ENCODE measurements at places on chromosomes 3 and 15. TPM values are rescaled to one million over a fixed set of nuclear protein-coding genes. Genes with fewer than 3 reads are reported as not detected.

- no peaks in the 10 kb centered on the region for H3K4me1 ChIP-seq
- no peak overlapping the region for H3K4me3 ChIP-seq
- H3K27ac ChIP-seq: no peak overlapping the region
- no peak for DNase-seq
Measured at GRCh38 chr3:49867400-49867799, 2.3 kb downstream of the CAMKV start.

DNA sequence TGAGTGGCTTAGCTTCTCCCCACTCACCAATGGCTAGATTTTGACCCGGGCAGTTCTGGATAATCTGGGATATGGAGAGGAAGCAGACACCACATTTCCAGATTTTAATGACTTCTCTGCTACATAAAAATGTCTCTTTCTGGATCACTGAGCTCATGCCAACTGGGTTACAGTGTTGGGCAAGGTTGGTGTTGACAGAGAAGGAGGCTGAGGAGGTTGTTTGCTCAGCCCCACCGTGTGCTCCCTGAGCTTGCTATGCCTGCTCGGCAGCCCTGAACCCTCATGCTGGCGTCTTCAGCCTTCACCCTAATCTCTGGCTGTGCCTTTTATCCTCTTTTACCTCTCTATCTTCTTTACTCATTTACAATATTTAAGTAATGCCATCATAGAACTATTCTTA is 53.0 kb upstream of the KPNA4 start:
- DNase-seq: no peak
- no peak overlapping the region for H3K27ac ChIP-seq
- no peaks in the 10 kb centered on the region for H3K27me3 ChIP-seq
- H3K4me1 ChIP-seq: no peaks in the 10 kb centered on the region
- H3K36me3 ChIP-seq: no peaks in the 10 kb centered on the region

Gene C15orf39
- 17.6 TPM for total RNA-seq

Gene CPA3
- total RNA-seq: not detected

DNA sequence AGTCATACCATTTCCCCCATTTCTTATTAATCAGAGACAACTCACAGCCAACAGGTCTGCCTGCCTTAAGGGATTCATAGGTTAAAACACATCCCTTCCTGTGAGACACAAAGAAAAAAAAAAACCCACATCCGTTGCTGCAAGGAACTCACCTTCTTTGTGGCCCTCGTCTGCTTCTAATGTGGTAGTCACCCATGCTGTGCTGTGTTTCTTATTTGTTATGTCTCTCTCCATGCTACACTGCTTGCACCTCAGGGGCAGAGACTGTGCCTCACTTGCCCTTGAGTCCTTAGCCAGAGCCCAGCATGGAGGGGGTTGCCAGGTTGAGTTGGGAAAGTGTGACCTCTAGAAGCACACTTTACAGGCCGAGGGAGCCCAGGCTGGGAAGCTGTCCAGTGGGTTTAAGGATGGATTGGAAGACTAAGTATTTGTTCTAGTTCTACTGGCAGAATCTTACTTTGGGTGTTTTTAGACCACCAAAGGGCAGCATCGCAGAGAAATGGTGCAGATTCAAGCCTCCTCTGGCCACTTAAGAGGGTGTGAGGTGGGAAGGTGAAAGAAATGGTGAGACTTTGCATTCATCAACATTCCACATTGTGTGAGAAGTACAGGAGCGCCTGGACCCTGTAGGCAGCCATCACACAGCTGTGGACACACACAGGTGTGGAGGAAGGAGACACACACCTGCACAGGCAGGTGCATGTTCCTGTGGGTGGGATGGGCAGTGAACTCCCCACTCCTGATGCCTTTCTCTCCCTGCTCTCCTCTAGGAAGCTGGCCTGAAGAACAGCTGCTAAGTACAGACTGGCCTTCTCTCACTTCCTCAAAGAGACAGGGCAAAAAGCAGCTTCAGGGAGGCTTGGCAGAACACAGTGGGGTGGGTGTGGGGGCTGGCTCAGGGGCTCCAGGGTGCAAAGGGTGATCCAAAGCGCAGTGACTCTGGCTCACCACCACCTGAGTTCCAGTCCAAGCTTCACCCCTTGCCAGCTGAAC is 48.8 kb downstream of the GLB1 start:
- H3K4me3 ChIP-seq: no peak overlapping the region
- no peak overlapping the region for H3K27ac ChIP-seq
- no peak for DNase-seq
- no peaks in the 10 kb centered on the region for H3K27me3 ChIP-seq
- H3K4me1 ChIP-seq: no peaks in the 10 kb centered on the region

Gene FBXW12
- total RNA-seq: not detected

DNA sequence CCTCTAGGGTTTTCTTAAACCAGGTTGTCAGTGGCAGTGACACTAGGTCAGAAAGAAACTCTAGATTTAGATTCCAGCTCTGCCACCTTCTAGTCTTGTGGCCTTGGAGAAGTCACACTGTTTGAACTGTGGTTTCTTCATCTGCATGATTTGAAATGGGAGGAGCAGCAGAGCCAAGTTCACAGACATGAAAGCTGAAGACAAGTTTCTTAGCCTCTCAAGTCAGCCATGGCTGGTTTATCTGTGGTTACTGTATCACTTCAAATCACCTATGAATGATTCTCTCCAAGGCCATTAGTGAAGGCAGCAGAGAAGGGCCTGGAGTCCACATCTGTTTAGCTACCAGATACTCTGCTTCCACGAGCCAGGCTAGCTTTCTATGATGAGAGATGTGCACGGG is 15.6 kb downstream of the CLEC3B start:
- no peaks in the 10 kb centered on the region for H3K27me3 ChIP-seq
- no peak overlapping the region for H3K4me3 ChIP-seq

Gene ZNF662
- not detected for total RNA-seq

Gene NR1I2
- not detected for total RNA-seq

Gene GJD2
- total RNA-seq: not detected

Gene UPK1B
- 4.4 TPM for total RNA-seq

DNA sequence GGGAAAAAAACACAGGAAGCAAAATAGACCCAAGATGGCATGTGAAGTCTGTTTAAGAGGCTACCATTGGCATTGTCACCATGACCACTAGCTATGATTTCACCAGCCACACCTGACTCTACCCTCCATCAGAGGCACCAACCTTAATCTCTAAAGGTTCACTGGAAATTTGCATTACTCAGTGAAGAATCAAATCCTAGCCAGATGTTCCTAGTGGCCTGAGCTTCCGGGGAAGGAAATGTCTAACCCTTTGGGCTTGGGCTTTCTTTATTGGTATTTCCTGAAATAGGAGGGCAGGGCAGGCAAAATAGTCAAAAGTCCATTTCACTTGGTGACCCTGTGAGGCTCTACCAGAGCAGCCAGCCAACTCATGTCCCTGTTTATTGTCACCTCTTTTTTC is 110.9 kb upstream of the PHLDB2 start:
- no peak overlapping the region for H3K4me3 ChIP-seq
- H3K27me3 ChIP-seq: no peaks in the 10 kb centered on the region
- no peak for DNase-seq
- no peak overlapping the region for H3K27ac ChIP-seq

Gene GOLGA8H
- total RNA-seq: 1.5 TPM

GRCh38 chr3:43372809-43373559 is 86.6 kb downstream of the SNRK start:
- H3K4me1 ChIP-seq: no peaks in the 10 kb centered on the region
- H3K4me3 ChIP-seq: no peak overlapping the region
- H3K27me3 ChIP-seq: no peaks in the 10 kb centered on the region
- DNase-seq: no peak
- no peaks in the 10 kb centered on the region for H3K36me3 ChIP-seq
- no peak overlapping the region for H3K27ac ChIP-seq

DNA sequence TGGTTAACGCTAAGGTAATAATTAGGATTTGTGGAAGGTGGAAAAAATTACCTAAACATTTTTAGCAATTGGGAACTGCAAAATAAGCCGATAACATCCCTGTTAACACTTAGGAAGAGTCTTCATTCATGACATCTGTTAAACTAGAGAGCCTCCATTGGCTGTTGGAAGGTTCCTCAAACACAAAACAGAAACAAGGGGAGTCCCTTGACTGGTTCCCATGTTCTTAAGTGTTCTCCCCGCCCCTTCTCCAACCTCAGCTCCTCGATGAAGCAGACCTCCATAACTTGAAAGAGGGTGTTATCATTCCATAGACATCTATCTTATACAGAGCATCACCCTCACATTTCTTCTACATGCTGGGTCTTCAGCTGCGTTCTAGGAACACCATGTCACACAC is 2.5 kb downstream of the SLC22A13 start:
- no peaks in the 10 kb centered on the region for H3K27me3 ChIP-seq
- no peak for DNase-seq
- no peaks in the 10 kb centered on the region for H3K4me1 ChIP-seq
- no peak overlapping the region for H3K27ac ChIP-seq

DNA sequence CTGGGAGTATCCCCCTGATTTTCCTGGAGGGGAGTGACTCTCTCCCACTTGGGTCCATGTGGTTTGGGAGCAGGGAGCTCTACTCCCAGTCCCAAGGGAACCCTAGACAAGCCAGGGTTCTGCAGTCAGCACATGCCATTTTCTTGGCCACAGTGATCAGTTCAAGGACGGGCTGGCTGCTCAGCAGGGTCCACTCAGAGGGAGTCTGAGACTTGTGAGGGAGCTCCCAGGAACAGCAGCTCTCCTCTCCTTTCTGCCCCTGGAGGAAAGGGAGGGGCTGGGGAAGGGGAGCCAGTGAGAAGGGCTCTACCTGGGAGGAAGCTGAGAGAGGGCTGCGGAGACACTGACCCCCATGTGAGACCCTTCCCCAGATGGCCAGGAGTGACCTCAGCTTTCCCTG is 29.1 kb upstream of the LMCD1 start:
- H3K36me3 ChIP-seq: no peaks in the 10 kb centered on the region
- H3K4me1 ChIP-seq: no peaks in the 10 kb centered on the region
- no peak overlapping the region for H3K4me3 ChIP-seq
- H3K27ac ChIP-seq: no peak overlapping the region

Gene SLC28A1
- total RNA-seq: not detected

Gene POC1A
- 25.7 TPM for total RNA-seq

Gene CSK
- 81.4 TPM for total RNA-seq

DNA sequence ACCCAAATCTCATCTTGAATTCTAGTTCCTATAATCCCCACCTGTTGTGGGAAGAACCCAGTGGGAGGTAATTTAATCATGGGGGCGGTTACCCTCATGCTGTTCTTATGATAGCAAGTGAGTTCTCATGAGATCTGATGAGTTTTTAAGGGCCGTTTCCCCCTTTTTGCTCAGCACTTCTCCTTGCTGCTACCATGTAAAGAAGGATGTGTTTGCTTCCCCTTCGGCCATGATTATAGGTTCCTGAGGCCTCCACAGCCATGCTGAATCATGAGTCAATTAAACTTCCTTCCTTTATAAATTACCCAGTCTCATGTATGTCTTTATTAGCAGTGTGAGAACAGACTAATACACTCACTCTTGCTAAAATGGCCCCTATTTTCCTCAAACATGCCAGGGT is 374.7 kb downstream of the TUSC7 start:
- H3K4me3 ChIP-seq: no peak overlapping the region
- DNase-seq: no peak
- H3K27ac ChIP-seq: no peak overlapping the region
- H3K4me1 ChIP-seq: no peaks in the 10 kb centered on the region
- no peaks in the 10 kb centered on the region for H3K27me3 ChIP-seq
- no peaks in the 10 kb centered on the region for H3K36me3 ChIP-seq

- DNase-seq: no peak
- H3K4me1 ChIP-seq: no peaks in the 10 kb centered on the region
- H3K36me3 ChIP-seq: no peaks in the 10 kb centered on the region
- H3K27me3 ChIP-seq: no peaks in the 10 kb centered on the region
- H3K27ac ChIP-seq: no peak overlapping the region
Measured at GRCh38 chr3:64047787-64048186, 24.5 kb upstream of the PSMD6 start.

Gene PODXL2
- total RNA-seq: 15.3 TPM

Gene HCLS1
- total RNA-seq: 0.85 TPM

GRCh38 chr3:169029674-169030285 is 633.7 kb downstream of the MECOM start:
- no peak overlapping the region for H3K4me3 ChIP-seq
- no peak for DNase-seq
- H3K36me3 ChIP-seq: no peaks in the 10 kb centered on the region
- no peak overlapping the region for H3K27ac ChIP-seq

DNA sequence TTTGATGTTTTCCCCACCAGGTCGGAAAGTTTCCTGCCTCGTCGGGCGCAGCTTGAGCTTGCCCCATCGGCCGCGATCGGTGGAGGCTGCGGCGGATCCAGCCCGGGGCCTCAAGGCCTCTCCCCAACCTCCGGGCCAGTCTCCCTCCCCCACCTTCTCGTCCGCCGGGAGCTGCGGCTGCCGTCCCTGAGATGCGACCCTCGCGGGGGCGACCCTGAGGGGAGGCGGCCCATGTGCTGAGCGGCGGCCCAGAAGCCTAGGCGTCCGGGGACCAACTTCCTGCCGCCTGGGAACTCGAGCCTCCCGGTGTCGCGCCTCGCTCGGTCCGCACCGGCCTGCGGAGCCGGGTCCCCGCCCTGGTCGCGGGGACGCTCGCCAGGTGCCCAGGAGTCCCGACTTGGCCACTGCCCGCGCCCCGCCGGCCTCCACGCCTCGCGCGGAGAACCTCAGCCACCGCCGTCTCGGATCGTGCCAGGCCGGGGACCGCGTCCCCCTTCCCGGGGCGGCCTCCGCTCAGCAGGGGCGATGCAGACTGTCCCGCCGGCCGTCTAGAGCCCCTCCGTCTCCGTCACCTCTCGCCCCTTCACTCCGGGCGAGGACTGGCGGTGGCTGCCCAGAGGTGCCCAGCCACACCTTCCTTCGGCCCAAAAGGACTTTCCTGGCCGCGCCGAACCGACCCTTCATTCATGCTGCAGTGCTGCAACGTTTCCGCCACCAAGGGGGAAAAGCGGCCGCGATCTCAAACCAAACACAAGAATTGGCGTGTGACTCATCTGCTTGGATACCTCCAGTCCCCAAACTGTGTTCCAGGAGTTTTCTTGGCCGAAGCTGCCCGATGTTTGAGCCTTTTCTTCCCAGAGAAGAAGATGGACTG is 656 bp downstream of the SLMAP start:
- peaks cover 9% of the 10 kb centered on the region for H3K36me3 ChIP-seq
- peak overlapping the region; percentile 77 for H3K4me3 ChIP-seq
- no peaks in the 10 kb centered on the region for H3K27me3 ChIP-seq
- H3K4me1 ChIP-seq: peaks cover 14% of the 10 kb centered on the region

Gene GP9
- not detected for total RNA-seq

Gene ABI3BP
- total RNA-seq: 0.21 TPM

DNA sequence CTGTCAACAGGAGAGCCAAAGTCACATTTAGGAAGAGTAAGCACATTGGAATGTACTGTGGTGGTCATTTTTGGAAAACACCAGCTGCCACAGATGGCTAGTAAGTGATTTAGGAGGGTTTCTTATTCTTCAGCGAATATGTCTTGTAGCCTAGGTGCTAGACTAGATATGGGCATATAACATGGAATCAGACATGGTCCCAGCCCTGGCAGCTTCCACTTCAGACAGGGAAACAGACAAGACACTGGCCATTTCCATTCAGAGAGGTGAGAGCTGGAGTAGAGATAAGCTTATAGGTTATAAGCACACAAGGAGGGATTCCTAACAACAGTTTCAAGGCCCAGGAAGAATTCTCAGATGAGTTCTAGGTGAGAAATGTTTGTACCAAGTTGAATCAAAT is 28.2 kb upstream of the BFSP2 start:
- H3K4me1 ChIP-seq: peaks cover 4% of the 10 kb centered on the region
- H3K27ac ChIP-seq: no peak overlapping the region
- no peaks in the 10 kb centered on the region for H3K36me3 ChIP-seq
- DNase-seq: no peak

Gene RTP1
- total RNA-seq: not detected
